ENCODE measurements at places on chromosomes 1 and 21.

- no peak for DNase-seq
Observed at GRCh38 chr1:172883844-172884243, 166.9 kb downstream of the TNFSF18 start.

GRCh38 chr21:34782506-34783360 lies 113.9 kb downstream of the CLIC6 start:
- no peak for DNase-seq

DNA sequence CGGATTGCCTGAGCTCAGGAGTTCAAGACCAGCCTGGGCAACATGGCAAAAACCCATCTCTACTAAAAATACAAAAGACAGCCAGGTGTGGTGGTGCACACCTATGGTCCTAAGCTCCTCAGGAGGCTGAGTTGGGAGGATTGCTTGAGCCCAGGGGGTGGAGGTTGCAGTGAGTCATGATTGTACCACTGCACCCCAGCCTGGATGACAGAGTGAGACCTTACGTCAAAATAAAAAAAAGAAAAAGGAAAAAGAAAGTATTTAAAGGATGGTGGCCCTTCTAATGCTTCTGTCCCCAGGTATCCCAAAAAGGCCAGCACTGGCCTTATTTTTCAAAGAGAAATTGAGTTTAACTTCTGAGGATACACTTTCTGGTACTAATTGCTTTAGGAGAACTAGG lies 1.7 kb downstream of the IKBKE start:
- no peak for DNase-seq

DNA sequence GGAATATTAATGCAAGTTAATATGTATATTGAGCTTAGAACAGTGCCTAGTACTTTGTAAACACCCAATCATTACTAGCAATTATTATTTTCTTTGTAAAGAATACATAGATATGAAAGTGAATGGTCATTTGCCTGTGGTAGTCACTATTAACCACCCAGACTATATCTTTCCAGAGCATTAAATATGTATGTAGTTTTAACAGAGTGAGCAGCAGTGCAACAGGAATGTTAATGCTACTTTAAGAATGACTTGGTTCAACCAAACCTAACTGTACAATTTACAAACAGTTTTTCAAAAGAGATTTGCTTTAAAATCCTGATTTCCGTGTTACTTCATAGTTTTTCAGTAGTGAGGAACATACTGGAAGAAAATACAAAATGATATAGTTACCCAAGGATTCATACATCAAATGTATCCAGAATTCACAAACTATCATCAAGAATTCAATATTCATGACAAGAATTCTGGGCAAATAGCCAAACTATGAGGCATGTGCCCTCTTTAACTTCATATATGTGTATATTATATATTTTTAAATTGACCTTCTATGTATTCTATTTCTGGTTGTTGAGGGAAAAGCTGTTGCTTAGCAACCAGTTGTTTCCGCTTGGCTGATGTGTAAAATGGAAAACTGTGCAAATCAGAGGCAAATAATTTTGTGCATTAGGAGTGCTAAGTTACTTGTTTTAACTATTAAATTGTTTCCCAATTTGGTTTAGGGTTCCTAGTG lies 34.9 kb upstream of the IVNS1ABP start:
- no peak for DNase-seq

GRCh38 chr1:3192361-3192760 lies 123.4 kb downstream of the PRDM16 start:
- no peak for DNase-seq

- DNase-seq, result no peak
Observed at GRCh38 chr21:40208948-40209345, 341.7 kb downstream of the PCP4 start.

DNA sequence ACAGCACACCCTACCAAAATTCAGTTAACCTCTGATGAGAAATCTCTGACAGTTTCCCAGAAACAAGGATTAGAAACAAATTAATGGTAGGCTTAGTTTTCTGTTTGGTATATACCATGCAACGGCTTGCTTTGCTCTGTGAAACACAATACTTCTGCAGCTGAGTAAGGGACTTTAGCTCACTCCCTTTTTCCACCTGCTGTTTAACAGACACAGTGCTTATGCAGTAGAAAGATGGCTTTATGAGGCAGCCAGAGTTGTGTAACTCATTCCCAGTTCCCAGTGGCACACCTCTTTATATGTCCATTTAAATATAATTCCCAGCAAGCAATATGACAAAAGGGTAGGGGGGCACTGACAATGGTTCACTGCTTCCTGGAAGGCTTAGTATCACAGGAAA lies 124.0 kb downstream of the PIGK start:
- DNase-seq, result no peak

DNA sequence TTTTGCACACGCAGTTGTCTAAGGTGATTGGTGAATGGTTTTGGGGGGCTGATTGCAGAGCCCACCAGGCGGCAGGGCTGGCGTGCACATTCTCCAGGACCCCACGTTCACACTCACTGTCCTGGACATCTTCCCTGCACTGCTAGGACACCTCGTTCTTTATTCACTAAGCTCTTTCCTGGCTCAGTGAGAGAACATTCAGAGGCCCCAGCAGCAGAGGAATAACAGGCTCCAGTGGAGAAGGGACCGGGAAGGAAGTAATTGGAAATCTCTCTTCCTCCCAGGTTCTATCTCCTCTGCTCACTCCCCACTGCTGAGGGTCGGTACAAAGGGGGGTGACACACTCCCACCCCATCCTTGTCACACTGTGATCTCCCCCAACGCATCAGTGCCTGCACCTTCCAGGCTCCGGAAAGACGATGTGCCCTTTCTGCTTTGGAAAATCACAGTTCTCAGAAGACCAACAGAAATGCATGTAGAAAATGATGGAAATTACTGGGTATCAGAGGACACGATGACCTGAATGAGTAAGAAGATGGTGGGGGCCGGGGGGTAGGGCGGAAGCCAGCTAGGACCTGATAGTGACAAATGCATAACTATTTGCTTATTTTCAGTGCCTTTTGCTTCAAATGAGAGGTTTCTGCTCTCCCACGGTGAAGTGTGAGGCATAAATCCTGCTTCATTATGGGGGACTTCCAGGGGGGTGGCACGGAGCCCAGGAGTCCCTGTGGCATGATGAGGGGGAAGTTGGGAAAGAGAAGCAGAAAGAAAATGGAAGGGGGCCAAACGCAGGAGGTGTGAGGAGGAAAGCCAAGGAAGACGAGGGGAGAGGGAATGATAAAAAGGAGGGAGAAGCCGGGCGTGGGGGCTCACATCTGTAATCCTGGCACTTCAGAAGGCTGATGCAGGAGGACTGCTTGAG lies 25.2 kb upstream of the KIF26B start:
- no peak for DNase-seq

DNA sequence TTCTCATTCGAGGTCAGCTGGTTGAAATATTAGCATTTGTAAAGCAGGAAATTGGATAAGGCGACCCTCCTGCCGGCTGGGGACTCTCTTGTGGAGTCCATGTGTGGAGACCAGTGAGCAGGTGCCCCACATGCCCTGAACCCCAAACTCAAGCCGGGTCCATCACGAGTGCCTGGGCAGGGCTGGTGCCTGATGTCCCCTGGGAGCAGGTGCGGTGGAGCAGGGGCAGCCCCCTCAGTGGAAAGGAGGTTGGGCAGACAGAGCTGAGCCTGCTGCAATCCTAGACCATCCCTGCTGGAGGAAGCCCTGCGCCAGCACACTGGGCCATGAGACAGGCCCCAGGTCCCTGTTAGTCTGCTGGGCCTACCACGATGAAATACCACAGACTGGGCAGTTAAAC lies 395.6 kb downstream of the NPHP4 start:
- no peak for DNase-seq

- DNase-seq, result peak; percentile 17
Observed at GRCh38 chr1:213374369-213374768, 323.3 kb downstream of the RPS6KC1 start.

GRCh38 chr1:229753764-229754551 lies 127.9 kb downstream of the URB2 start:
- no peak for DNase-seq

- DNase-seq, result no peak
Observed at GRCh38 chr1:121445679-121446078, 260.9 kb downstream of the SRGAP2C start.

- no peak for DNase-seq
Observed at GRCh38 chr1:232287676-232288569, 342.0 kb downstream of the SIPA1L2 start.

DNA sequence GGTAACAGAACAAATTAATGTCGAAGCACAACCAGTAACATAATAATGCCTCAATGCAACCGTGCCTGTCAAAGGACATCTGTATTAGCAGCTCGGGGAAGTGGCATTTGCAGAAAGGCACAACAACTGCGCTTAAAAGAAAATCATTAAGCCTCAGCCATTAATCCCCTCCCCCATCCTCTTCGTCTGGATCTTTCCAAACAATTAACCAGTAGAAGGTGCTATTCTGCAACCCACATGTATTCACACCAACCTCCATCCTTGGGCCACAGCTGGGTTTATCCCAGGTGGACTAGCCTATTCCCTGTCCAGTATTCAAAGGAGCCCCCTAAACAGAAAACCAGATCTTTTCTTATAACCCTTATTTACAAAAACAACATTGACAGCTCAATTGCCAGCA lies 2.6 kb downstream of the RERE start:
- DNase-seq, result no peak

DNA sequence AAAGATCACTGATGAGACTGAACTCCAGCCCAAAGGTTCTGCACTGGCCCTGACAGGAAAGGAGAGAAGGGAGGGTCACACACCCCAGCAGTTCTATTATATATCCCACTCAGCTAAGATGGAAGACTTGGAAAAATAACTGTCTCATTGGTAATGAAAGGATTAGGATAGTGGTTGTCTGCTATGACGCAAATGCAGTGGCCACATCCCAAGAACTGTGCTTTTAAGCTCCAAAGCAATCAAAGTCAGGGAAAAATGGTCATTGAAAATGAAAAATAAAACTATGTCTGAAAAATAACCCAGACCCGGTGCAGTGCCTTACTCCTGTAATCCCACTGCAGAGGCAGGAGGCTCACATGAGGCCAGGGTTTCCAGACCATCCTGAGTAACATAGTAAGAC lies 31.0 kb downstream of the PSMG1 start:
- DNase-seq, result no peak

DNA sequence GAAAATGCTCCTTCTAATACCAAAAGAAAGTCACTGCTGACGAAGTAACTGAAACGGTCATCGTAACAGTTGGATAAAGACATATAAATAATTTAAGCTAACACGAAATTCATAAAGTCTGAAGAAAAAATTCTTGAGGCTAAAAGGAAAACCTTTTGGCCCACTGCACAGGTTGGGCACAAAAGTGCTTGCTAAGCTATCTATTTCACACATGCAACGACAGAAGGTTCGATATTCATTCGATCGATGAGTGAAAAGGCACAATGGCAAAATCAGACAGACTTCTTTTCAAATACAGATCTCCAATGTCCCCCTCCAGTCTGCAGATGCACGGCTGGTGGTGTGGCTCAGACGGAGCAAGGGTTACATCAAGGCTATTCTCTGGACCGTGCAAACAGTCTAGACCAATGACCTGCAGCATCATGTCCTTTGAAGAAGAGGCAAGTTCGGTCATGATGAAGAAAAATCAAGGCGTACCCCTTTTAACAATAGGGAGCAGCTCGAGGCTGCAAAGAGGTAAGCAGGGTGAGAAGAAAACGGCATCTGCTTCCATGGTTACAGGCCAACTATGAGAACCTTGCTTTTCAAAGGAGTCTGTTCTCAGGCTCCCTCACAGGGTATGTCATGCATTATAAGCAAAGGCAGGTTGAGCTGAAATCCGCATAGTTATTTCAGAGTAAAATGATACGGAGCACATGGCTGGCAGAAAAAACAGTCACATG lies 579.6 kb downstream of the USP25 start:
- no peak for DNase-seq

DNA sequence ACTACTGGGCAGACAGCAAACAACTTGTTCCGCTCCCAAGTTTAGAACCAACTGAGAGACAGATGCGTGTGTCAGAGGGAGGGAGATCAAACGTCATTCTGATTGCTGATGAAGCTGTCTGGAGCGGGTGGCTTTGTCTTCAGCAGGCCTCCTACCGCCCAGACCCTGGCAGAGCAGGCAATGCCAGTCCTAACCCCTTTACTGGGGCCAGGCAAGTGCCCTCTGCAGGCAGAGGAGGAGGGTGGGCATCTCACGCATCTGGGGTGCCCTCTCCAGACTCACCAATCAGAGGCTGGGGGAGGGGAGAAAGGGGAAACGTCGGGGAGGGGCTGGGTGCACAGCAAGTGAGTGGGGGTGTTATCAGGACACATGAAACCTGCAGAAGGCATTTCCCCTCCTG lies 126.6 kb downstream of the ACTL8 start:
- DNase-seq, result no peak
